ENCODE measurements at places on chromosomes 3 and 15.

DNA sequence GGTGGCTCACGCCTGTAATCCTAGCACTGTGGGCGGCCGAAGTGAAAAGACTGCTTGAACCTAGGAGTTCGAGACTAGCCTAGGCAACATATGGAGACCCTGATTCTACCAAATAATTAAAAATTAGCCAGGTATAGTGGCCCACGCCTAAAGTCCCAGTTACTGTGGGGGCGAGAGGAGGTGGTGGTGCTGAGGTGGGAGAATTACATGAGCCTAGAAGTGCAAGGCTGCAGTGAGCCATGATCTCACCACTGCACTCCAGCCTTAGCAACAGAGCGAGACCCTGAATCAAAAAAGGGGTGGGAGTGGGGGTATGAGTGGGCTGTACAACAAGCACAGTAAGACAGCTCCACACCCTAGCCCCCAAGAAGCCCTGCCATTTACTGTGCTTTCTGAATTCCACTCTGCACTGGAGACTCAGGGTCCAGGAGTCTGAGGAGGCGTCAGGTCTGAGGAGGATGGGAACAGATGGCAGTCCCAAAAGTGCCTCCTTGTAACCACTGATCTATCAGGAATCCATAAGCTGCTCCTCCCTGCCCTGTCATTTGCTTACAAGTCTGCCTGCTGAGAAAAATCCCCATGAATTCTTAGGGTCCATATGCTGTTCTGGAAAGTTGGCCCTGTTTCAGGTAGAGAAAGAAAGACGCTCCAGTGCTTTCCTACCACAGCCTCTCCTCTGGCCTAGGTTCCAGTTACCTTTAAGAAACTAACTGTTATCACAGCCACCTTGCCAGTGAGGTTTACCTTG, 171.1 kb downstream of the MAGI1 start:
- no peak for DNase-seq

DNA sequence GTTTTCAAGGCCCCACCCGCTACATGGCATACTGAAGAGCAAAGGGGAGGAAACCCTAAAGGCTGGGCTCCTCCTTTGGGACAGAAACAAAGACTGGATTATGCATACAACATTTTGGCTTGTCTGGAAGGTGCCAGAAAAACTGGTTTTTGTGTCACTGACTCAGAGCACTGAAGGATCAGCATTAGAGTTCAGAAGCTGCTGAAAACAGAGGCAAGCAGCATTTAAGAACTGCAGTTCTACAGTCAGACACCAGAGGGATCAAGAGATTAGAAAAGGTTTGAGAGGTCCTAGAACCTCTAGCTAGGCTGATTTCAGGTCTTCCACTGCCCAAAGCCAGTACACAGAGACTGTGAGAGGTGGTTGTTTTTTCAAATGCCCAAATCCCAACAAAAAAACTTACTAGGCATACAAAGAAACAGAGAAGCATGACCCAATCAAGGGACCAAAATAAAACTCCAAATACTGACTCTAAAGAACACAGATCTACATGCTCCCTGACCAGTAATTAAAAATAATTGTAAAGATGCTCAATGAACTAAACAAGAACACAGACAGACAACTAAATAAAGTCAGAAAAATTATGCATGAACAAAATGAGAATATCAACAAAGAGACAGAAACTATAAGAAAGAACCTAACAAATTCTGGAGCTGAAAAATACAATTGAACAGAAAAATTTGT, 91.2 kb downstream of the SENP2 start:
- peak; percentile 86 for DNase-seq

DNA sequence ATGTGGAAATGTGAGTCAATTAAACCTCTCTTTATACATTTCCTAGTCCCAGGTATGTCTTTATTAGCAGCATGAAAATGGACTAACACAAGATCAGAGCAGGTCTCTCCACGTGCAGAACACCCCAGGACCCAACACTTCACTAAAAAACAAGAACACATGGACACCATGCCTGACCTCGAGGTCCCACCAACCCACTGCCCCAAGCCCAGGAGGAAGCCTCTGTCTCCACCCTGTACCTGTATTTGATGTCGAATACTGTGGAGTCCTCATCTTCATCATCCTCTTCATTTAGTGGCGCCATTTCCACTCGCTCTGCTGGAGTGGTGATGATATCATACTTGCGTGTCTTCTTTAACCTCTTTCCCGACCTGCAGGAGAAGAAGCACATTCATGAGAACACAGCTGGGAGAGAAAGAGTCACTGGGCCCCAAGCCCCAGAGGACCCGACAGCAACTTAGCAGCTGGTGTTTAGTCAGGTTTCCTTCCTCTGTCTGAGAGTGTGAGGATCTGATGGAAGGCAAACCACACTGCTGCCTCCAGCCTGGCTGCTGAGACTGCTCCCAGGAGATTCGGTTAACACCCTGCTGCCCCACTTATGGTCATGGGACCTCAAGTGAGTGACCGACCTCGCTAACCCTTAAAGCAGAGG, 25.5 kb downstream of the FAM174B start:
- DNase-seq = no peak

DNA sequence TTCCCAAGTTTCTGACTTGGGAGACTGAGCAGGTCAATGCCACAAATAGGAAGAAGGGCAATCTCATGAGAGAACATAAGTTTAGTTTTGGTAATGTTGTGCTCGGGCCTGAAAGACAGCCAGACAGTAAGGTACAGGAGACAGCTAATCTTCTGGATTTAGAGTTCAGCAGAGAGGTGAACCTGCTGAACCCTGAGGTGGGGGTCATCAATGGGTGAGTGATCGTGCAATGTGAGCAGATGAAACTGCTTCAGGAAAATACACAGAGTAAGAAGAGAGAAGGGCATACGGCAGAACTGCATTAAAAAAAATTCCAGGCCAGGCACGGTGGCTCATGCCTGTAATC, 23.3 kb downstream of the RUBCN start:
- no peak for DNase-seq

DNA sequence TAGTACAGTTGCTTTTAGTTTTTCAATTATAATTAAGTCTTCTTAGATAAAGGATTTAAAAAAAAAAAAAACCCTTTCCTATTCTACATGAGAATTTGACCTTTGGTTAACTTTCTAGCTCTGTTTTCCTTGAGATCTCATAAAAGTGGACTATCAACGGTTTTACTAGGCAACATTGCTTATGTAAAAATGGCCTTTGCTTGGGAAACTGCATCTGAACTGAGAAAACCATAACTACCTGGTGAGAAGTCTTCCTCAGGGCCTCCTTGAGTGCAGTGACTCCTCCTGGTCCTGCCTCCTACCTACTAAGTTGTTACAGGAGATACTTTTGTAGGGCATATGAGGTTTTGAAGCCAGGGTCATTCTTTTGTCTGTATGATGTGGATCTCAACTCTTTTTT, 42.1 kb upstream of the ACVR2B start:
- DNase-seq = no peak

DNA sequence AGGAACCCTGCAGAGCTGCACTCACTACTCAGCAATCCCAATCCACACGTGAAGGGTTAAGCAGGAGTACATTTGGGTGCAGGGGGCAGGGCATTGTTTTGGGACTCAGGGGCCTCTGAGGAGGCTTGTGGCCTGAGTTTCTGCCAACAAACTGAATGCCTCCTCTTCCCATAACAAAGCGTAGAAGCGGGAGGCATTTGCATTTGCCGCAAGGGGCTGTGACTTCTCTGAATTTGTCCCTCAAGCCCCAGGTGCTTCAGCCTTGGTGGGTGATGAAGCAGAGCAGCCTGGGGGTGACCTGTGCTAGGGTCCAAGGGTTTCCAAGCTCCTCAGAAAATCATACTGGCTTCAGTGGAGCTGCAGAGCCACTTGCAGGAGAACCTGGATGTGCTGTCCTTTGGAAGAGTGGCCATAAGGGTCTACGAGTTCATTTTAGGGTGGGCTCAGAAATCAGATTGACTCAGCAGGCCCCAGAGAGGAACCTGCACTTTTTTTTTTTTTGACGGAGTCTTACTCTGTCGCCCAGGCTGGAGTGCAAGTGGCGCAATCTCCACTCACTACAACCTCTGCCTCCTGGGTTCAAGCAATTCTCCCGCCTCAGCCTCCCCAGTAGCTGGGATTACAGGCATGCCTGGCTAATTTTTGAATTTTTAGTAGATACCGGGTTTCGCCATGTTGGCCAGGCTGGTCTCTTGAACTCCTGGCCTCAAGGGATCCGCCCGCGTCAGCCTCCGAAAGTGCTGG, 1.4 kb upstream of the RPSA start:
- DNase-seq = no peak

- no peak for DNase-seq
Measured at GRCh38 chr3:157078131-157078810, 81.7 kb downstream of the CCNL1 start.

GRCh38 chr3:194431554-194431953, 32.5 kb upstream of the GP5 start:
- no peak for DNase-seq

GRCh38 chr3:171770689-171771620, 39.3 kb downstream of the PLD1 start:
- DNase-seq = peak; percentile 94

DNA sequence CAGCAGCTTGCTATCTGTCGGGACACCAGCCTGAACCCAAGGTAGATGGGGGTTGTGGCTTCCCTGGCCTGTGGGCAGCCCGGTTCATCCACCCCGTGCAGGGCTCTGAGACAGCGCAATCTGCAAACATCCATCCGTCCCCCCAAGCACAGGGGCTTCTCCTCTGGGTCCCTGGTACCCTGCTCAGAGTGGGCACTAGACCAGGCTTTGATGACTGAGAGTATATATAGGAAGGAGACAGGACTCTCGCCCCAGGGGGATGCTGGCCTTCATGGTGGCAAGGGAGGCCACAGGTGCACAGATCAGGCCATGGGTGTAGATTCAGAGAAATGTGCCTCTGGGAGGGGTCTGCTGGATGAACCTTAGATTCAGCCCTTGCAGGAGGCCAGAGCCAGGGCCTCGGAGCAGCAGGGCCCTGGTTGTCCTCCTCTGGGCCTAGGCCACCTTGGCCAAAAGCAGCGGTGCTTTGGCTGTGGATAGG, 40.3 kb downstream of the CFAP100 start:
- no peak for DNase-seq

DNA sequence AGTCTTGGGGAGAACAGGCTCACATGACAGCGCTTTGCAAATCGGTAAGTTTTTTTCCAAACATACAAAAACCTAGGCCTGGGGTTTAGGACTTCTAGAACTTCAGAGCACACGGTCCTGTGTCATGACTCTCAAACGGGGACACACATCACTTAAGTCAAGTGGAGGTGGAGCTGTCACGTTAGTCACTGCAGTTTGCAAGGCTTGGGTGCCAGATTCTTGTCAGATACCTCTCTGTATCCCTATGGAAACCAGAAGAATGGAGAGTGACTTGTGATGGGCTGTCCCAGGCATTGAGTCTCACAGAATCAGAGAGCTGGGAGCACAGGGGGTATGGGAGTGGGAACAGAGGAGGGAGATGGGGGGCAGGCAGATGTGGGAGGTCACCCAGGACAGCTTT, 64.8 kb downstream of the DUT start:
- DNase-seq = no peak

DNA sequence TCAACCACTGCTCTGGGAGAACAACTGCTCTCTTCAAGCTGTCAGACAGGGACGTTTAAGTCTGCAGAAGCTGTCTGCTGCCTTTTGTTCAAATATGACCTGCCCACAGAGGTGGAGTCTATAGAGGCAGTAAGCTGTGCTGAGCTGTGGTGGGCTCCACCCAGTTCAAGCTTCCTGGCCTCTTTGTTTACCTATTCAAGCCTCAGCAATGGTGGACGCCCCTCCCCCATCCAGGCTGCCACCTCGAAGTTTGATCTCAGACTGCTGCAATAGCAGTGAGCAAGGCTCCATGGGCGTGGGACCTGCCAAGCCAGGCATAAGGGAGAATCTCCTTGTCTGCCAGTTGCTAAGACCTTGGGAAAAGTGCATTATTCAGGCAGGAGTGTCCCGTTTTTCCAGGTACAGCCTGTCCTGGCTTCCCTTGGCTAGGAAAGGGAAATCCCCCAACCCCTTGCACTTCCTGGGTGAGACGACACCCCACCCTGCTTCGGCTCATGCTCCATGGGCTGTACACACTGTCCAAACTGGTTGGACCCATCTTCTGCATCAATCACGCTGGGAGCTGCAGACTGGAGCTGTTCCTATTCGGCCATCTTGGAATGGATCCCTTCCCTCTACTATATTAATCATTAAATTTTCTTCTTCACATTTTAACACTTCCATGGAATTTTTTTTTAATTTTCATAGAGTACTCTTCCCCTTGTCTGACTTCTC, 167.0 kb upstream of the UBE2E2 start:
- no peak for DNase-seq

DNA sequence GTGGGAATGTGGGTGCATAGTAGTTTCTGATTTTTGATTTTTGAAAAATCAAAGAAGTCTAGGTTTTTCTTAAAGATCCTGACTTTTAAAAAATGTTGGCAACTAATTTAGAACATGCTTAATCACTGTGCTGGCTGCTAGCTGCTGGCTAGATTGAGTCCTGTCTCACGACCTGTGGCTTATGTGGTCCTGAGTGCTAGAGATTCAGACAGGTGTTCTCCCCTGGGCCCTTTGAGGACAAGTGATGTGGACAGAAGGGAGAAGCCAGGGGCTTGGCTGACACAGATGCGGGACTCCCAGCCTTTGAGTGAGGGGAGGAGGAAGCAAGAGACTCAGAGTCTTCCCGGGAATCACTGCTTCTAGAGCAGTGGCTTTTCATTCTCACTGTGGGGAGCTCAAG, 47.5 kb downstream of the CORO2B start:
- DNase-seq = no peak

DNA sequence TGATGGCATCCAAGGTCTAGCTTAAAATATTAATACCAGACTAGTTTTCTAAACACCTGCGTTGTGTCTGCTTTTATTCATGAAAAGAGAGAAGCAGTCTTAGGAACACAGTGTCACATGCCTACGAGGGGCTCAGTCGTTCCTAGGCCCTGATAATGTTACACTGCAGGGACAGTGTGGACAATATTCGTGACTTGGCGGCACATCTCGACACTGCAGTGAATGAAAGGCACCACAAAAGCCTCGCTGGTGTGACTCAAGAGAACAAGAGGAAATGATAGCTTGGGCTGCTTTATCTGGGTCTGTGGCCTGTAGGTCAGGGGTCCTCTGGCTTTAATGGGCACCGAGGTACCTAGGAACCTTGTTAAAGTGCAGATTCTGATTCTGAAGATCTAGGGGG, 226.7 kb downstream of the PDZRN3 start:
- DNase-seq = no peak

DNA sequence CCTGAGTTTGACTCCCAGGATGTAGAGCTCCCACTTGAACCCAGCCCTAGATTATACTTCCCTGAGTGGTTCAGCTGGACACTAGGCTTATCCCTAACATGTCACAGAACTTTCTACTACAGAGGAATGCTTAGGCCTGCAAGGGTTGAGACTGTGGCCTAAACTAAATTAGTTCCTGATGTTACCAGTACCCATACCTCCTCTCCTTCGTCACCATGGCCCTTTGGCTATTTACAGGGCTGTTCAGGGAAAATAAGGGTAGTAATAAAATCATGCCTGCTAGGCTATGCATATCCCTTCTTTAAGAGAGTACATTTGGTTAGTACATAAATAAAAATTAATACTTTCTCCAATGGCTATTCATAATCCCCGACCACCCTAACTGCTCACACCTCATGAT, 356.4 kb upstream of the RASGRP1 start:
- DNase-seq = no peak

DNA sequence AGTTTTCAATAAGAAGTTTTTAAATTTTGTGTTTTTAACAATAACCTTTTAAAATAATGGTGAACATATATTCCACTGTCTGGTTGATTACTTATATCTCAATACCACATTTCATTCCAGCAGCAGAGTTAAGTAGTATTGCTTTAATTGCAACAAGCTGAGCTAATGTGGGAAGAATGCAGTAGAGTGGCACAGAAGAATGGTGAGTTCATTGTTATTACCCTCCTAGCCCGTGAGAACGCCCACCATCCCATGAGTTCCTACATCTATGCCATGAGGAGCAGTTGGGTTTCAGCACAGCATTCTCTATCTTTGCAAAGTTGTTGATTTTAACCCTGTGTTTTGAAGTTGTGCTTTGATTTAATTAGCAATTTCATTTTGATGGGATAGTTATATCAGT, 17.8 kb upstream of the NR2E3 start:
- peak; percentile 49 for DNase-seq

Data from cardiac fibroblast (primary cell).